CD4-positive, alpha-beta T cell (primary cell): ENCODE measurements at places on chromosomes 3 and 15. TPM values are rescaled to one million over a fixed set of nuclear protein-coding genes. Genes with fewer than 3 reads are reported as not detected.

- no peak overlapping the region for H3K4me3 ChIP-seq
- no peak for DNase-seq
- H3K4me1 ChIP-seq: peaks cover 13% of the 10 kb centered on the region
These were observed 102.1 kb upstream of the TLE3 start for GRCh38 chr15:70199540-70200410.

DNA sequence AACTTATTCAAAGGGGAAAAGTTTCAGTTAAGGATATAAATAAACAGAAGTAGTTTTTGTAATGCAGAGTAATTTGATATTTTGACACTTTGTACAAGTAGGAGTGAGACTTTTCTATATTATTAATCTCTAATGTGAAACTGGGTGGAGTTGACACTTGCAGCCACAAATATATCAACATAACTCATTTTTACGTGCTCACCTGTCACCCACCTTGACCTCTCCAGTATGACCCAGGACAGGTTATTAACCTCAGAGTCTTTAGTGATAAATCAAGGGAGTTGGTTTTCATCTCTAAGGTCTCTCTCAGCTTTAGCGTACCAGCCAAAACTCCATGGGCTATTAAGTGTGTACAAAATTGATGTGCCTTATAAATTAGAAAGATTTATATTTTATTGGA lies 7.4 kb downstream of the CRYBG3 start:
- H3K4me3 ChIP-seq: no peak overlapping the region
- DNase-seq: no peak
- no peaks in the 10 kb centered on the region for H3K36me3 ChIP-seq
- no peaks in the 10 kb centered on the region for H3K4me1 ChIP-seq

TGM4 gene
- total RNA-seq: not detected

DNA sequence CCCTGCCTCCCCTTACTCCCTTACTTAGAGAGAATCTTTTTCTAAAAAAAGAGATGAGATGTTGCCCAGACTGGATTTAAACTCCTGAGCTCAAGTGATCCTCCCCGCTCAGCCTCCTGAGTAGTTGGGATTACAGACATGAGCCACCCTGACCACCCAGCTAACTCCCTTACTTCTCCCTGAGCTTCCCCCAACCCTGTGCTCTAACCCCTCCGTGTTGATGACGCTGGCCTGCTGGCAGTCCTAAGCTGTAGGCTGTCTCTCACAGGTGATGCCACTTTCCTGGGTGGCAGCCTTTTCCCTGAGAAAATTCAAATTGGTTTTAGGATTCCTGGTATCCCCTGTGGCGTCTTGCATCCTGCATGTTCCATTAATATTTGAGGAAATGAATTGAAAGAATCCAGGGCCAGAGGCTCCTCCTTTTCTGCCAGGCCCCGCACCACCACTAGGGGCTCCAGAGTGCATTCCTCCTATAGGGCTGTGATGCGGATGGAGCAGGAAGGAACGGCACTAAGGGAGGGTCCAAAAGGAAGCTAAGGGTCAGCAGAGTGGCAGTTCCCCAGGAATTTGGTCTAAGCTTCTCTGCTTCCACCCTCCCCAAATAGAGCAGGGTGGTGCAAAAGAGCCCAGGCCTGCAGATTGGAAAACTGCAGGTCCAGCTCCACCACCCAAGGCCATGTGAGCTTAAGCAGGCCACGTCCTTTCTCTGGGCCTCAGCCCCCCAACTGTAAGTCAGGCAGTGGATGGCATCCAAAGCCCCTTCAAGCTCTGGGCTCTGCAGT lies 101.1 kb downstream of the DAPK2 start:
- H3K27me3 ChIP-seq: no peaks in the 10 kb centered on the region
- peak; percentile 59 for DNase-seq
- H3K4me1 ChIP-seq: peaks cover 13% of the 10 kb centered on the region

ARID3B gene
- total RNA-seq: 25.0 TPM

TMCO5A gene
- total RNA-seq: not detected

GRCh38 chr3:120462409-120462959 lies 11.7 kb upstream of the FSTL1 start:
- no peak for DNase-seq
- no peak overlapping the region for H3K27ac ChIP-seq
- H3K27me3 ChIP-seq: no peaks in the 10 kb centered on the region
- H3K4me3 ChIP-seq: no peak overlapping the region
- no peaks in the 10 kb centered on the region for H3K36me3 ChIP-seq
- H3K4me1 ChIP-seq: no peaks in the 10 kb centered on the region

COLQ gene
- total RNA-seq: 3.7 TPM

WDR72 gene
- total RNA-seq: not detected

SKOR1 gene
- total RNA-seq: 2.2 TPM

DNA sequence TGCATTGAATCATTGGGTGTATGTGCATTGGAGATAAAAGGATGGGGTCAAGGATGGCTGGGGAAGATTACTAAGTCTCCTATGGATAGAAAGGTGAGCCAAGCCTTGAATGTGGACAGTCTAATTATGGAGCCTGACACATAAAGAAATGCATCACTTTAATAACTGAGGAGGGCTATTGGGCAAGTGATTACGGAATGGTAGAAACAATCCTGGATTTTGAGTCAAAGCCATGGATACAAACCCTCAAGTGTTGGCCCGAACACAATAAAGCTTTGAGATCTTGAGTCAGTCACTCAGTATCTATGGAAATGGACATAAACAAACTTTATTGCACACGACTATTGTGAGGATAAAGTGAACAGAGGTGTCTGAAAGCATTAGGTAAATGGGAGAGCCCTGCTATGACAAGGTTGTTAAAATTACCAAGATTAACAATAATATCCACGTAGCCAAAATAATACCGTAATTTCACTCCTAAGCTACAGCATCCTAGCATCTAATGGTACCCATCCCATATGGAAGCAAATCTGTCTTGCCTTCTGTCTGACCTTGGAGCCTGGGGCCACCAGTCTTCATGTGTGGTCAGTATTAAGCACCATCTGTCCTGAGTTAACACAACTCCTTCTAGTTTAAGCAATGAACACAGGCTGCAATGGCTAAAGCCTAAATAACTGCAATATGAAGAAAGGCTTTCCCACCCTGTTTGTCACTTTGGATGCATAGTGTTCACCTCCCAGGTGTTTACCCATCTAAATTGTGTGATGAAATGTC lies 136.9 kb upstream of the PRICKLE2 start:
- H3K4me1 ChIP-seq: no peaks in the 10 kb centered on the region
- no peak overlapping the region for H3K27ac ChIP-seq
- DNase-seq: no peak
- no peak overlapping the region for H3K4me3 ChIP-seq

DNA sequence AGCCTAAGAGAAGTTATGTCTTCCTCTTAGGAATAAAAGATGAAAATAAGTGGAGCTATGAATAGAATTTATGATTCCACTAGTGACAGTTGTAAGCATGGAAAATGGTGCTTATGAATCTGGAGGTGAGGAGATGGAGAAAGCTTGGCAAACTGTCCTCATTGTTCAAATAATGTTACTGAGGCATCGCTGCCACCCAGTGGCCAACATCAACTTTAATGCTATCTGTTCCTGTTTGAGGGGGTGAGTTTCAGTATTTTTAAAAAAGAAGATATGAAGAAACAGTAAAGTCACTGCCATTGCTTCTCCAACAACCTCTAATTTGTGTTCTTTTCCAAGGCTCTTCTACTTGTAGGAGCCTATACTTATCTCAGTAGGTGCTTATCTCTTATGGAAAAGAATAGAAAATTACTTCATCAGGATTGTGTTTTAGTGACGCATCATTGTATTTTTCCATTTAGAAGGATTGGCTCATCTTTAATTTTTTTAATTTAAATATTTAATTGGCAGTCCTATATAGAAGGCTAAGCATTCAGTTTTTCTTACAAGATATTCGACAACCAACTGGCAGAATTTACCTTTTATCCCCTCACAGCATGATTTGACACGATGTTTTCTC lies 260.4 kb upstream of the P2RY1 start:
- no peaks in the 10 kb centered on the region for H3K27me3 ChIP-seq
- peak; percentile 40 for DNase-seq
- H3K27ac ChIP-seq: no peak overlapping the region
- H3K4me3 ChIP-seq: no peak overlapping the region
- H3K4me1 ChIP-seq: no peaks in the 10 kb centered on the region
- no peaks in the 10 kb centered on the region for H3K36me3 ChIP-seq
